ENCODE measurements at places on chromosomes 12 and 14.

- no peak for DNase-seq
These were observed 73.9 kb downstream of the BMP4 start for GRCh38 chr14:53882684-53883083.

- DNase-seq: no peak
These were observed 134.4 kb downstream of the LLPH start for GRCh38 chr12:65996146-65996545.

DNA sequence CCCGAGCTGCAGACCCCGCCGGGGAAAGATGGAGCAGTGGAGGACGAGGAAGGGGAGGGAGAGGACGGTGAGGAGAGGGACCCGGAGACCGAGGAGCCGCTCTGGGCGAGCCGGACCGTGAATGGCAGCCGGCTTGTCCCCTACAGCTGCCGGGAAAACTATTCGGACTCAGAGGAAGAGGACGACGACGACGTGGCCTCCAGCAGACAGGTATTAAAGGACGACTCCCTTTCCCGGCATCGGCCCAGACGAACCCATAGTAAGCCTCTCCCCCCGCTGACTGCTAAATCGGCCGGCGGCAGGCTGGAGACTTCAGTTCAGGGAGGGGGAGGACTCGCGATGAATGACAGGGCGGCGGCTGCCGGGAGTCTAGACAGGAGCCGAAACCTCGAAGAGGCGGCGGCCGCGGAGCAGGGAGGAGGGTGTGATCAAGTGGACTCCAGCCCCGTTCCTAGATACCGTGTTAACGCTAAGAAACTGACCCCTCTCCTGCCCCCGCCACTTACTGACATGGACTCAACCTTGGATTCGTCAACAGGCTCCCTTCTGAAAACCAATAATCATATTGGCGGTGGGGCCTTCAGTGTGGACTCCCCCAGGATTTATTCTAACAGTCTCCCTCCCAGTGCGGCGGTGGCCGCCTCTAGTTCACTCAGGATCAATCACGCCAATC is 962 bp downstream of the LEMD3 start:
- DNase-seq: no peak

- no peak for DNase-seq
These were observed 233.4 kb downstream of the SPTSSA start for GRCh38 chr14:34228650-34228976.

DNA sequence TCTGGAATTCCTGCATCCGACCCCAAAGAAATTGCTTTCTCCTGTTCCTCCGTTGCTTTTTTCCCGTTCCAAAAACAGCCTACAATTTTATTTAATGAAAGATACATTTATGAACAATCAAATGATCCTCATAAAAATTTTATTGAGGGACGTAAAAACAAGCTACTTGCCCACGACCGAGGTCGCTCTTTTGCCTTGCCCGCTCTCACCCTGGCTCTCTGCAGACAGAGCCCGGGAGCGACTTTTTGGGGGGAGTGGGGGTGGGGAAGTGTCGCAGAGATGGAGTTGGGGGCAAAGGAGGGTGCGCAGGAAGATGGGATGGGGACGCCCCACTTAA is 1.1 kb upstream of the HOXC9 start:
- no peak for DNase-seq

GRCh38 chr14:103931422-103931821 is 3.2 kb downstream of the TDRD9 start:
- DNase-seq: no peak

- peak; percentile 39 for DNase-seq
These were observed 906 bp downstream of the MARK3 start for GRCh38 chr14:103385929-103386712.

GRCh38 chr12:124916374-124917134 is 2.1 kb upstream of the UBC start:
- peak; percentile 89 for DNase-seq

GRCh38 chr14:58245562-58245961 is 919 bp downstream of the PSMA3 start:
- DNase-seq: no peak

GRCh38 chr14:92513204-92513965 is at the start of gene RIN3:
Gene RIN3, plus strand, starts transcription at chr14:92513781. Its CDS starts 152 bp downstream, at chr14:92513933.
- DNase-seq: peak; percentile 37

DNA sequence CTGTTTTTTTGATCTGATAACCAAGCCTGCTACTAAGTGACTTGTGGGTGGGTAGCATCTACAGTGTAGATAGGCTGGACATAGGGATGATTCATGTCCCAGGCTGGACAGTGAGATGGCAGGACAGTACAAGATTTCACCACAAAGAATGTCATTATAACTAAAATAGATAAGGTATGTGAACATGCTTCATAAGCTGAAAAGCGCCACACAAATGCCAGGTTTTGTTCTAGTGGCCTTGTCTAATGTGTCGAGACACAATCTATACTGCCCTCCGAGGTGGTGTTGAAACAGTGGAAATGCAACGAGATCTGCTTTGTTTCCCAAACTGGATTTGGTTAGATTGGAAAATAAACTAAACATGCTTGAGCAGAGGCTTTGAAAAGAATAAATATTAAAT is 4.4 kb downstream of the LGALS3 start:
- peak; percentile 51 for DNase-seq

GRCh38 chr14:69153152-69153872 is 393 bp upstream of the DCAF5 start:
- peak; percentile 84 for DNase-seq

- no peak for DNase-seq
These were observed 288.7 kb downstream of the RPAP3 start for GRCh38 chr12:47417121-47417520.

- DNase-seq: peak; percentile 89
These were observed 40.7 kb downstream of the STK38L start for GRCh38 chr12:27284751-27285150.

DNA sequence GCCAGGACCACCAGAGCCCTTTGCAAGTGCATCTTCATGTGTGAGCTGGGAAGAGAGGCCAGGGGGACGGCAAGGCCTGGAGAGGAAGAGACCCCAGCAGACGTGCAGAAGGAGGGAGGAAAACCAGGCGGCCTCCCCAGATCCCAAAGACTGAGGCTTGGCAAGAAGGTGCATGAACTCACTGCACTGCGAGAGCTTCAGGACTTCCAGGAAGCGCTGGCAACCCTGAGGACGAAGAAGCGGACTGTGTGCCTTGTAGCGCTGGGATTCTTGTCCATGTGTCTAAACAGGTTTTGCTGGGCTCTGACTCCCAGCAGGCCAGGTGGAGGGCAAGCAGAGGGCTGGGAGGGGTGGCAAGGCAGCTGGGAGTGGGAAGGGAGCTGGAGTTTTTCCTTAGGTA is 939 bp downstream of the TGFB3 start:
- DNase-seq: no peak

GRCh38 chr14:102795060-102795925 is 18.0 kb downstream of the TRAF3 start:
- peak; percentile 73 for DNase-seq

DNA sequence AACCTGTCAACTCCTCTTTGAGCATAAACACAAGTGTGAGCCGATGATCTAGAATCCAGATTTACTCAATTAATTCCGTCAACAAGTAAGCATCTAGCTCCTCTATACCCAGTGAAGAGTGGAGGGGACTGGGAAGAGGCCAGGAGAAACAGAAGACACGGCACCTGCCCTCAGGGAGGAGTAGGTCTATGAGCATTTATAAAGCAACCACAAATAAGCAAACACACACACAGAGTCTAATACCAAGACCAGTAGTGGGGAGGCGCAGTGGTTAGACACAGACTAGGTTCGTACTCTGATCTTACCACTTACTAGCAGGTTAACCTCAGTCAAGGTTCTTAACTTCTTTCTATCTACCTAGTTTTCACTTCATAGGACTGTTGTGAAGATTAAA is 5.9 kb upstream of the FOXN3 start:
- DNase-seq: no peak

DNA sequence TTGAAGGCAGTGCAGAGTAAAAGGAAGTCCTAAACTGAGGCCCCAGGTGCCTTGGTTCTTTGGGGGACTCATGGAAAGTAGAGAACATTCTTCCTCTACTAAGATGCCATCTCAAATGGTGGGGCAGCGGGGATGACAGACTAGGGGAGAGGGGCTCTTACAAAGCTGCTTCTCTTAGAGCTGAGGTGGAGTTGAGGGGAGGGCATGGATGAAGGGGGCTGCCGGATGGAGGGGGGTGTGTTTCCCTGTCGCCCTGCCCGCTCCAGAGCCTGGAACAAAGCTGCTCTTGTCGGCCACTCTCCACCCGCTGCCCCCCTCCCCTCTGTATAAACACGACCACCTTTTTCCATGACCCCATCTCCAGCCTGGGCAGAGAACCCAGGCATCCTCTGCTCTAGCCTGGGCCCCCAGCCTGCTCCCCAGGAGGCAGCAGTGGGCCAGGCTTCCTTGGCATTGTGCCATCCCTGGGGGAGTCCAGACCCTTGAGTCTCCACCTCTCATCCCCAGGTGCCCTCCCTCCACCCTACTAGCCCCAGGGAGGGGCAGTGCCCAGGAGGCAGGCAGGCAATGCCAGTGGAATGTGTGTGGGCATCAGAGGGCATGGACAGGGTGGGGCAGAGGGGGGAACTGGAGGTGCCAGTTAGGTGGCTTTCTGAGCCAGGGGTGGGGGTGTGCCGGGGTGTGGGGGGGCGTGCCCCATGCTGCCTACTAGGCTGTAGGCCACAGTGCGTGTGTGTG is 1.7 kb downstream of the RARG start:
- no peak for DNase-seq

- DNase-seq: no peak
These were observed 53.6 kb upstream of the BCL11B start for GRCh38 chr14:99325591-99325990.

DNA sequence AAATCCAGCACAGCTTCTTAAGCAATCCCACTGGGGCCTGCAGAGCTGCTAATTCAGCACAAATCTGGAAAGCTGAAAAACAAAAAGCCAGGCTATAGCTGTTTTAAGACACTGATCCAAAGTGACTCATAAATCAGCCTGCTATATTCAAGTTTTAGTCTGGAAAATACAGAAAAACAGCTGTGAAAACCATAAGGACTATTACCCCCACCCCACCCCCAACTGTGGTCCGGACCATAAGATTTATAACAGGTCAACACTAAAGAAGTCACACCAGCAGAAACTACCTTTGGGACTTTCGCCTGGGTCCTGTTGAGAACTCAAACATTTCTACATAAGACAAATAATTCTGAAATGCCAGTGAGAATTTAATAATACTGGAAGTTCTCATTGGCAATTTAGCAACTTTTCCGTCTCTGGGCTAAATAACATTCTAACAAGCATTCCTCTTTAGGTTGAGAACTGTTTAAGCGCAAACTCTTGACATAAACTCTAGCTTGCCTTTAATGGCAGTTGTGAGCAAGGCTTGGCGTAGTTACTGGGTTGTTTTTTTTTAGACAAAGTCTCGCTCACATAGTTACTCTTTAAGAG is 3.3 kb downstream of the LRIG3 start:
- DNase-seq: no peak

DNA sequence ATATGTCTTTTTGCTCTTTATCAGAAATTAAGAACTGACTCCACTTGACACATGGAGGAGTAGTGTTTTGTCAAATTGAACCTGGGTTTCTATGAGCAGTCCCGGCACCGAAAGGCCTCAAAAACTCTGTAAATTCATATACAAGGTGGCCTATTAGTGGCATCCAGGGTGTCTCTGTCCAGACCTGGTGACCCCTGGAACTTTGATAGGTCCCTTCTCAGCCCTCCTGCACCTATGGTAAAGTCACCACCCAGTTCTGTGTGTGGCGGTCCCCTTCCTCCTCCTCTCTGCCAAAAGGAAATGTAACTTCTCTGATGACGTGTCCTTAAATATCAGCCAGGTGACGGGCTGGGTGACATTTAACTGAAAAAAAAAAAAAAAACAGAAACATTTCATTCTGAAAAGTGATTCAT is 204.0 kb upstream of the FOXN3 start:
- no peak for DNase-seq

DNA sequence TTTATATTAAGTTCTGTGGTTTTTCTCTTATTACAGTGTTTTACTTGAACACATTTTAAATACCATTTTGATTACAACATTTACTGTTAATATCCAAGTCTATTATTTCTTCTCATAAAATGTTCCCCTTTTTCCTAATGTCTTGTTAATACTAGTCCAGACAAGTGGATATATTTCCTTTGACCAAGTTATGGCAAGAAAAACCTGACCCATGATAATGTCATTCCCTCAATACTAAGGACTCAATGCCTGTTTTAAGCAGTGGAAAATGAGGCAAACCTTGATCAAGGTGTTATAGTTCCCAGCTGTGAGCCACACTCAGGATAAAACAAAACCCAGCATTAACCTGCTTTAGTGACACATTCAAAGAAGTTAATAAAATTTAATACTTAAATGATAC is 12.2 kb downstream of the TRMT5 start:
- DNase-seq: no peak

- no peak for DNase-seq
These were observed 207.7 kb downstream of the CACNA1C start for GRCh38 chr12:2260441-2260840.

DNA sequence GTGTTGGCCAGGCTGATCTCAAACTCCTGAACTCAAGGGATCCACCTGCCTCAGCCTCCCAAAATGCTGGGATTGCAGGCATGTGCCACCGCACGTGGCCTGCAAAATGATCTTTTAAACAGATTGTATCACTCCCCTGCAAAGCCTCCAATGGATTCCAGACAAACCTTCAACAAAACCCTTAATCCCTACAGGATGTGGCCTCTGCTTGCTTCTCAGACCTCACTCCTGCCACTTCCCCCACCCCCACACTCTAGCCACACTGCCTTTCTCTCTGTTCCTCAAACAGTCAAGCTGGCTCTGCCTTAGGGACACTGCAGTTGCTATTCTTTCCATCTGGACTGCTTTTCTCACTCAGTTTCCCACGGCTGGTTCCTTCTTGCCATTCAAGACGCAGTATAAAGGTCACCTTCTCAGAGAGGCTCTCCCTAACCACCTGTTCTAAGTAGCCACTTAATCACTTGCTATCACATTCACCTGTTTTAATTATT is 47.3 kb upstream of the TMED10 start:
- no peak for DNase-seq

Data from dermis microvascular lymphatic vessel endothelial cell (primary cell).